ENCODE measurements at places on chromosomes 7 and 10. TPM values are rescaled to one million over a fixed set of nuclear protein-coding genes. Genes with fewer than 3 reads are reported as not detected.
A peak's percentile ranks its signal among the peaks of the same experiment; 100 is the strongest.

GRCh38 chr10:122376364-122376961 lies 2.0 kb downstream of the PLEKHA1 start:
- DNase-seq = no peak

DNA sequence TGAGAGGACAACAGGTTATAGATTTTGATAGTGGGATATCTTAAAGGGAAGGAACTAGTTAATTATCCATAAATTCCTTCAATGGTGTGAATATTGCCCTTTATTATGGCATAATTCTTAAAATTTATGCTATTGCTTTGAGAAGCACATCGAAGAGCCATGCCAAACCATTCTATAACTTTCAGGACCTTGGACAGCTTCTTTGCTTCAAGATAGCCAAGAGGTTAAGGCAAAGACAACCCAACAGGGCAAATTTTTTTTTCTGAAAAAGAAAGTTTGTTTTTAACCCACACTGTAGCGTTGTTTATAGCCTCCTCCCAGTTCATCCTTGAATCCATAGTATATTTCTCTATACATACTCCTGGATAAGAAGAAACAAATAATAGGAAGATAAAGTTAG lies 103.2 kb downstream of the NRG3 start:
- peak; percentile 18 for DNase-seq

- no peak for DNase-seq
These were observed 11.3 kb upstream of the SLC25A28 start for GRCh38 chr10:99631496-99631895.

- DNase-seq = no peak
These were observed 4.8 kb downstream of the IMPDH1 start for GRCh38 chr7:128404886-128405470.

DNA sequence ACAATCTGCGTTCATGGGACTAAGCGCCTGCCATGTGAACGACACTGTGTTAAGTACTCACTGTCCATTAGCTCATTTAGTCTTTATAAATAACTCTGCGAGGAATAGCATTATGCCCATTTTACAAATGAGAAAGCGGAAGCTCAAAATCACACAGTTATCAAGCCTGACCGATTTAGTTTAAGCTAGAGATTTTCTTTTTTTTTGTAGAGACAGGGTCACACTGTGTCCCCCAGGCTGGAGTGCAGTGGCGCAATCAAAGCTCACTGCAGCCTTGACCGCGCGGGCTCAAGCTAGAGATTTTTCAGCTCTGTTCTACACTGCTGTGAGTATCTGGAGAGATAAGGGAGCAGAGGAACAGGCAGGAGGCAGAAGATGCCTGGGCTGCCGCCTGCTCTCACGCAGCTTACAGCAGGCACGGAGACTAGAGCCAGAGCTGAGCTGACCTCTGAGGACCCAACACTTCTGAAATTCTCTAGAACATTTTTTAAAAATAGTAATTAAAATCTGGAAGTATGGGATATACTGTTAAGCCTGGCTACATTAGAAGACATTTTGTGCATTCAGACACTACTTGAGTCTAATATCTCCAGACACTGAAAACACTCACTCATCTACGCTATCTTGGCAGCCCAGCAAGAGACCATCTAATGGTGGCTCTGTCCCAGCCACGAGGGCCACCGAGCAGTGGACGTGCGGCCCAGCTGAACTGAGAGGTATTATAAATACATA lies 38.7 kb downstream of the GNA12 start:
- DNase-seq = no peak

GRCh38 chr10:104824380-104825006 lies 183.4 kb downstream of the SORCS3 start:
- DNase-seq = peak; percentile 18

GRCh38 chr10:84166620-84167288 lies 6.8 kb upstream of the GPR15LG start:
- DNase-seq = no peak

- DNase-seq = no peak
These were observed 13.9 kb upstream of the FBXW4 start for GRCh38 chr10:101708870-101709269.

DNA sequence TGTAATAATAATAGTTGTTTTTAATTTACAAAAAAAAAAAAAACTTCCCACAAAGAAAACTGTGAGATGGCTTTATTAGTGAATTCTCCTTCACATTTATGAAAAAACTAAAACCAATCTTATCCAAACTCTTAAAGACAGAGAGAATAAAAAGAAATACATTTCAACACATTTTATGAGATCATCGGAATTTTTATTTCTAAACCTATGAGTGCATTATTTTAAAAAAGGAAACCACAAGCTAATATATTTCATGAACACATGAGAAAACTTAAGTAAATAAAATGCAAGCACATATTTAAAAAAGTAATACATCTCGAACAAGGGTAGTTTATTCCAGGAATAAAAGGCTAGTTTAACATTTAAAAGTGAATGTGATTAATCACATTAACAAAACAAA lies 31.5 kb downstream of the C7orf25 start:
- no peak for DNase-seq

- no peak for DNase-seq
These were observed 14.8 kb upstream of the LRRC17 start for GRCh38 chr7:102897856-102898531.

DNA sequence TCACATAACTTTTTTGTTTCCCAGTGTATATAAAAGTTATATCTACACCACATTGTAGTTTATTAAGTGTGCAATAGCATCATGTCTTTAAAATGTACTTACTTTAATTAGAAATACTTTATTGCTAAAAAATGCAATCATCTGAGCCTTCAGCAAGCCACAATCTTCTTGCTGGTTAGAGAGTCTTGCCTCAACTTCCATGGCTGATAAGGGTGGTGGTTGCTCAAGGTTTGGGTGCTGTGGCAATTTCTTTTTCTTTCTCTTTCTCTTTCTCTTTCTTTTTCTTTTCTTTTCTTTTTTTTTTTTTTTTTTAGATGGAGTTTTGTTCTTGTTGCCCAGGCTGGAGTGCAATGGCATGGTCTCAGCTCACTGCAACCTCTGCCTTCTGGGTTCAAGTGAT lies 360.0 kb downstream of the MAGI2 start:
- DNase-seq = no peak

- DNase-seq = peak; percentile 4
These were observed 123.6 kb downstream of the CCSER2 start for GRCh38 chr10:84452003-84452402.

- DNase-seq = no peak
These were observed 15.2 kb downstream of the GPR85 start for GRCh38 chr7:113071465-113071864.

DNA sequence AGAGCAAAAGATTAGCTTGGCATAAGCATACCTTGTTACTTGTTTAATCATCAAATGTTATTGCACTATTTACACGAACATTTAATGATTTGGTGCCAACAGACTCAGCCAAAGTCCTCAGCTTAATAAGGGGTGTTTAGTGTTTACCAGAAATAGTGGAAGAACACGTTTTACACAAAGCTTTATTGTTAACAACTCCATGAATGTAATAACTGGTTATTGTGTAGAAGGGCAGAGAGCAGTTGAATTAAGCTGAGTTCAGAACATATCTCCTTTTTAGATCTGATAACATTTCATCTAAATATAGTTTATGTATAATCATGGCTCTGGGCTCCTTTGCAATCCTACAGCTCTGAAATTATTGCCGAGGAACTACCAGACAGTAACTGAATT lies 99.1 kb downstream of the CABCOCO1 start:
- no peak for DNase-seq

DNA sequence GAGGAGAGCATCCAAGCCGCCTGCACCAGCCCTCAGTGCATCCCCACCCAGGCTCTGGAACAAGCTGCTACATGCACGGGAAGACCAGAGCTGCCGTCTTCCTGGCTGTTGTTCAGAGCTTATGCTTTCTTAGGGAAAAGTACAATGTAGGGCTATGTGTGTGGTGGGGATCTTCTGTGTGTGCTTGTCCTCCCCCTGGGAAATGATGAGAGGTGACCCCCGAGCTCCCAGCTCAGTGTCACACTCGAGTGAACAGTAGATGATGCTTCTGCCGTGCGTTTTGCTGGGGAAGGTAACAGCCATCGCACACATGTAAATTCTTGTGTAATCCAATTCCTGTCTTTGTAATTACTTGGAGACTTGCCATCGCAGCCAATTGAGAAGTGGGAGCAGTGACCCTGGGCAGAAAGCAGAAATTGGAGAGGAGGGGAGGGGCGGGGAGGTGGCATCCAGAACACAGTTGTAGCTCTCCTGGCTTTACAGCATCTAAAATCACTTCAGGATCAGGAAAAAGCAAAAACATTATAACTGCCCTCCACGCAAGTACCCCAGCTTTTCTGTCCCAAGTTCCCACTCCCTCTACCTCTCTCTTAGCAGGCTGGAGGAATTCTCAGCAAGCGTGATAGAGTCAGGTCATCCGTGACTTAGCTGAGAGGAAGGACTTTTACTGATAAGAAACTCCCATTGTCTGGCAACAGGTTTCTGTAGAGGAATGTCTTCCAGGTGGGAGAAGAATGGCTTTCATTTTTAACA lies 149.6 kb downstream of the TCF7L2 start:
- no peak for DNase-seq

DNA sequence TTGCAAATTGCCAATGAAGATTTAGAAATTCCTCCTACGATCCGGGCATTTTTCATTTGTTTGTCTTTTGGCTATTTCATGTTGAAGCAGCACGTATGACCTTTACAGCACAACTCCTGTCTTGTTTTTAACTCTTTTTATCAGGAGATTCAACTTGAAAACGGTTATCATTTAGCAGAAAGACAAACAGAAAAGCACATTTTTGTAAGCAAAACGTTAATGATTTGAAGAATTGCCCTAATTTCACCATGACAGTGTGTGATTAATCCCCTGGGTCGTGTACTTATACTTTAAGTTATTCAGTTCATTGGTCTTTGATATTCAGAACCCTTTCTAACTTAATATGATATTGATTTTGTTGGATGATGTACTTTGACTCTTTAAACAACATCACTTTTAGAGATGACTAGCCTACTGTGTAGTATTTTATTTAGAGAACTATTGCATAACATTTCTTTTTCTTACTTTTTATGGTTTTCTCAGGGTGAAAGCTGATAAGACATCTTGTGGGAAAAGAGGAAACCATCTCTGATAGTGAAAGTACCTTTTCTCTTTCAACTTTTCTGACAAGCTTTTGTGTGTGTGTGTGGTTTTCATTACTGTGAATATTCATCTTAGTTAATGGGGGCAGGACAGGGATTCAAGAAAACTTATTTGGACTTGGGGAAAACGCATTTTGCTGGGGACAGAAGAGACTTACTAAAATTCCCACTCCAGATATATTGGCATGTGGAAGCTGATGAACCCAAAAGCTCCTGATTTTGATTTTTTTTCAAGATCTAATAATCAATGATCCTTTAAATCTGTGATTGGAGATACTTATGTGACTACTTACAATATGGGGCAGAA lies 8.1 kb downstream of the HHEX start:
- DNase-seq = no peak

DNA sequence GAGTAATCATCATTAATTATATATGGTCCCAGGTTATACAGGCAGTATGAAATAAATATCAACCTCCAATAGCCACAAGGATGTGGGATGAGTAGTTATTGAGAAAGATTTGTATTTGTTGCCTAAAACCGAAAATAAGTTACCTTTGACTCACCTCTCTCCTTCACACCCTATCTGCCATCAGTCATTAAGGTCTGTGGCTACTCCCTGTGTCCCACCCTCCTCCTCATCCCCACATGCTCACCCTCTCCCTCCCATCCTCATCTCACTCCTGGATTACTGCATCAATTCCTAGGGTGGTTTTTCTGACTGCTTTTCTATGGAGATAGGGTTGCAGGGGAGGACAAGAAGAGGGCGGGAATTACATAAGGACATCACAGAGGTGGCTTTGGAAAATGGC lies 9.1 kb upstream of the GGCT start:
- DNase-seq = no peak

DNA sequence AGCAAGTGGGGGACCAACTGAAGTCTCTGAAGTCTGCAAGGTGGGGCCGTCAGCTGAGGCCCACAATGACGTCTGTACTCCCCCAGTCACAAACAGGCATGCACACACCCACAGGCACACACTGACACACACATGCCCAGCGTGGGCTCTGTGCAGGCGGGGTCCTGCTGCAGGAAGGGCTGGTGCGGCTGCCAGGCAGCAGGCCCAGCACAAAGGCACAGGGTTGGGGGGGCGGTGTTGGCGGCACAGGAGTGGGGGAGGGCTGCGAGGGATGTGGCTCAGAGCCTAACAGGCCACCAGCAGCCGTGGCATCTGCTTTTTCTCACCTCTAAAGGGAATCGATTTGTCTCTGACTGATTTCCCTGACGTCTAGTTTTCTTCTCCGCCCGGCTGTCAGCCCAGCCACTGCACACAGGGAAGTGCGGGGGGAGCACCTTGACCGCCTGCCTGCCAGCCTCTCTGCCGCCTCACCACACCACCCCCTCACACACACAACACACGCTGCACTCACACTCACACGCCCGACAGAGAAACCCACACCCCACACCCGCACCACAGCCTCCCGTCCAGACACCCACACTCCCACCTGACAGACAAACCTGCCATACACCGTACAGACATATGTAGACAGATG lies 43.5 kb upstream of the ZMIZ1 start:
- no peak for DNase-seq

The EBF3 gene
- total RNA-seq = not detected

The NPTX2 gene
- 2.0 TPM for total RNA-seq

The AQP1 gene
- 0.26 TPM for total RNA-seq

The CDK13 gene
- 50.3 TPM for total RNA-seq

The MXI1 gene
- total RNA-seq = 34.8 TPM

The WNT8B gene
- 0.10 TPM for total RNA-seq

The HECW1 gene
- total RNA-seq = 24.7 TPM
